Activated naive CD4-positive, alpha-beta T cell treated with Interleukin-2 at 50 U/mL for 16 hours (primary cell): ENCODE measurements at places on chromosomes 16 and 17.

- DNase-seq: no peak
Observed at GRCh38 chr16:83689385-83689831, 118.4 kb upstream of the HSBP1 start.

DNA sequence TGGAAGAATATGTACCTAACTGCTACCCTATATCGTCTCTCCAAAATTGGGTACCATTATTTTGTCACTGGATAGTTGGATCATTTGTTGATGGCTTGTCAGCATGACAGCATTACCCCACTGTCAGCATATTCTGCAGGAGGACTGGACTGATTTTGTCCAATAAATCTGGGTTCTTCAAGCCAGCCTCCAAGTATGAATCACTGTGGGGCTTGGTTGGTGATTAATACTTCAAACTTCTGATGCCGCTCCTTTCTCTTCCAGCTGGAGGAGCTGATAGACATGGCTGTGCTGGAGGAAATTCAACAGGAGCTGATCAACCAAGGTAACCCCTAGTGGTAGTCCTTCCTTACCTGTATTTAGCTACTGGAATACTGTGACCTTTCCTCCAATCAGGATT is 2.5 kb downstream of the RPAIN start:
- DNase-seq: no peak

GRCh38 chr17:78039581-78039980 is 81.1 kb downstream of the TNRC6C start:
- DNase-seq: no peak

DNA sequence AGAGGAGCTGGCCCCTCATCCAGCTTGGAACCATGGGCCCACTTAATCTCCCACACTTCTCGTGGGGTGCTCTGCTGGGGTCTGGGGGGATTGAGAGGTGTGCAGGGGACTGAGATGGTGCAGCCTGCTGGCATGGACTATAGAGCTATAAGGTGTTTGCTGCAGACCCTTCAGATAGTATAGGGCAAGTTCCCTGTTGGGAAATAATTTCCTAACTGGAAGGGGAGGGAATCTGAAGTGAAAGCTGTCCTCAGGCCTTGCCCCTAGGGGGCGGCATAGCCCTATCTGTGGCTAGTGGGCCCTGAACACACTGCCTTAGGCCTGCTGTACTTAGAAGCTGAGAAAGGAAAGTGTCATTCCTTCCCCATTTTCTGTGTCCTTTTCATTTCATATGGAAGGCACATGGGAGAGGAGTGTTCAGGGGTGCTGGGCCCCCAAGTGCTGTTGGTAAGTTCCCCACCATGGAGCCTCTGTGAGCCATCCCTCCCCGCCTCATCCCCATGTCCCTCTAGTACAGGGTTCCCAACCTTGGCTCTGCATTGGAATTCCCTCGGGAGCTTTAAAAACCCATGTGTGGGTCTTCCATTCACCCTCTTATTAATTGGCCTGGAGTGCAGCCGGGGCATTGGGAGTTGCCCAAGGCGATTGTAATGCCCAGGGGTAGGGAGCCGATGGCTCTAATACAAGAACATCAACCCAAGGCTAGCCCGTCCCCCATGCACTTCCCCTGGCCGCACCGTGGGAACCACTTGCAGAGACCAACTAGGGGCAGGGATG is 19.7 kb downstream of the GOSR2 start:
- DNase-seq: peak; percentile 41

DNA sequence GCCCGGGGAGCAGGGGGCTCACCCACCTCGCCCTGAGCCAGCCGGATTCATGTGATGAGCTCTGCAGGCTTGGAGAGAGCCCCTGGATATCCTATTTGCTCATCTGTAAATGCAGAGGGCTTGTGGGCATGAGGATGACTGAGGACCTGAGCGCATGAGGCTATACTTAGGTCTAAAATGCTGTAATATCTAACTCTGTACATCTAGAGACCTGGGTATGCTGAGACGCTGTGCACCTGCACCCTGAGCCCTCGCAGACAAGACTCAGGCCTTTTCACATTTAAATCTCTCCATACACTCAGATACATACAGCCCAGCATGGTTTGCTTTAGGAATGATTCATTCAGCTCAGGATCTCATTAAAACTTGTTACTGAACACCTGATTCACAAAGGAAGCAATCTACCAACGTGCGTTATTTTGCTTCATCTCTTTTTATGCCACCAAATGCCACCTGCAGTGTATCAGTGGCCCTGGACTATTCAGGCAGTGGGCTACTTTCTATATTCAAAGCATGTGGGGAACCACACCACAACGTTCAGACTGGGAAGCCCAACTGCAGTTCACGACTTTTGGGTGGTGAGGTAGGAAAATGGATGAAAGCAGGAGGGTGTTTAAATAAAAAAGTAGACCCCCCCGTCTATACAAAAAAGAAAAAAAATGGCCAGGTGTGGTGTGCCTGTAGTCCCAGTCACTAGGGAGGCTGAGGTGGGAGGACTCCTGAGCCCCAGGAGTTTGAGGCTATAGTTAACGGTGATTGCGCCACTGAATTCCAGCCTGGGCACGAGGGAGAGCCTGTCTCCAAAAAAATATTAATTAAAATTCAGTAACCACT is 12.0 kb downstream of the USP7 start:
- no peak for DNase-seq

DNA sequence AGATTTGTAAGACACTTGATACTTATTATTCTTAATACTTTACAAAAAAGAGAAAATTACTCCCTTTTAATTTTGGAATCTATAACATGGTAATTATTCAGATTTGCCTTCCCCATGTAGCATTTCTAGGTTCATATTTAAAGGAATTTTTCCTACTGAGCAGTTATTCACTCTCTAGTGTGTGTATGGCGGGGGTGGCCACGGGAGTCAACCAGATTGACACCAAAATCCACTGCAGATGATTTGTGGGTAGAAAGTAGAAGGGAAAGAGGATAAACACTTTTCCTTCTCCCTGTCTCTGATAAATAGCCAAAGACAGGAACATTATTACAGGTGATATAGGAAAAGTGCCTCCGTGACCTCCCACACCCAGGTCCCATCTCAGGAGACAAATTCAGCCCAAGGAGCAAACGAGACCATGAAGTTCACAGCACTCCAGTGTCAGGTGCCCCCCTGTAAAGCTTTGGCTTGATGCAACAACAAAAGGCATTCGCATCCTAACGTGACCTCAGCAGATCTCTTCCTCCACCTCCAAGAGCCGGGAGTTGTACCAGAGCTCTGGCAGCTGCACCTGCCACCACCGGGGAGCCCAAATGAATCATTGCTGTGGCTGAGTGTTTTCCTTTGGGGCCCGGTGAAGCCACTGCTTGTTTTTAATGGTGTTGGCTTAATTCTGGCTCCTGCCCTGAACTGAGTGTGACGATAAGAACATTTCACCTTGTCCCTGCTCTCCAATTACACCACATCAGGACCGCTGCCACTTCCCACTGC is 92.7 kb upstream of the NOL11 start:
- no peak for DNase-seq

- DNase-seq: no peak
Observed at GRCh38 chr17:20944014-20944865, 98.6 kb downstream of the USP22 start.

DNA sequence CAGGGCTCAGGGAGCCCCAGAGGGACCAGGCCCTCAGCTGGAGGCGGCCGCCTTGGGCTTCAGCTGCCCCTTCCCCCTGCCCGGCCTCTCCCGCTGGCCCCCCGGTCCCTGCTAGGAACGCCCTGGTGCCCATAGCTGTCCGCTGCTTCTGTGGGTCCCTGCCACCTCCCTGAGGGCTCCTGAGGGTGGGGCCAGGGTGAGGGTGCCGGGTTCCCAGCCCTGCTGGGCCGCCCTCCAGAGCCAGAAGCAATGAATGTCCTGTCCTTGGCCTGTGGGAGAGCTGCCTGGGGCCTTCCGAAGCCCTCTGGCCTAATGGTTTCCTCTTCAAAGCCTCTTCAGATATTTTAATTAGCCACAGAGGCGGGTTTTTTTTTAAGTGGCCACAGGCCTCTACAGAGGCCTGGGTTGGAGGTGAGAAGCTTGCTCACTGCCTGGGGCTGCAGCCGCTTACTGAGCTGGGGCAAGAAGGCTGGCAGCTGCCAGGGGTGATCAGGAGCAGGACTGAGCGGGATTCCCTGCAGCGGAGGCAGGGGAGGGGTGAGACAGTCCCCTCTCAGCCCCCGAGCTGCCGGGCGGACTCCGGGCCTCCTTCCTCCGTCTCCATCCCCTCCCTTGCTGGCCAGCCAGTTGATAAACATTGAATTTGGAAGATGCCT is 9.9 kb downstream of the CENPX start:
- no peak for DNase-seq

DNA sequence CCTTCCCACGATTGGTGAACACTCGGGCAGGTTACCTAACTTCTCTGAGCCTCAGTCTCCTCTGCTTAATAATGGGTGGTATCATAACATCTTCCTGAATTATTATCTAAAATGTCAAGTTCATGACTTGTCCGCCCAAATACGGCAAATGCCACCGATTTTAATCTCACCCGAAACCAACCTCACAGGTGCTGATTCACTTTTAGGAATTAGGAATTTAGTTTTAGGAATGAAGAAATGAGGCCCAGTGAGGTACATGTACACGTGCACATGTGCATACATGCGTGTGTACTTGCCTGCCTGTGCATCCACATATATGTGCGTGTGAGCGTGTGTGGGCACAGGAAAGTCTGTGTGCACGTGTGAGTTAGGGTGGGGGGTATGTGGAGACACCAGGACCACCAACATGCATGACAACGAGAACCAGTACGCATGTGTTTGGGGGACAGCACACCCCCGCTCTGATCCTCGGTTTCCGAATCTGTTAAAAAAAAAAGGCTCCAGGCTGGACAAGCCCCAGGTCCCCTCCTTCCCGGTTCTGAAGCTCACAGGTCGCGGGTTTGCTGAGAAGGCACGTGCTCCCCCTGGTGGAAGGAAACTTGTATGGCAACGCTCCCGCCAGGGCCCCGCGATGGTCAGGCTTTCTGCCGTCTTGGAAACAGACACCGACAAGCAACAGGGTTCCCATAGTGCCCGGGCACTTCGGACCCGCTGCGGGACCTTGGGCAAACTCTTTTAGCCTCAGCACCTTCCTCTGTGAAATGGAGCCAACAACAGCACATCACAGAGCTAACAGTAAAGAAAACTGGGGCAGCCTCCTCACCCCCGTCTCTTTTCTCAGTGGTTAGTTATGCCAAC is 219.2 kb downstream of the RBFOX3 start:
- peak; percentile 70 for DNase-seq

DNA sequence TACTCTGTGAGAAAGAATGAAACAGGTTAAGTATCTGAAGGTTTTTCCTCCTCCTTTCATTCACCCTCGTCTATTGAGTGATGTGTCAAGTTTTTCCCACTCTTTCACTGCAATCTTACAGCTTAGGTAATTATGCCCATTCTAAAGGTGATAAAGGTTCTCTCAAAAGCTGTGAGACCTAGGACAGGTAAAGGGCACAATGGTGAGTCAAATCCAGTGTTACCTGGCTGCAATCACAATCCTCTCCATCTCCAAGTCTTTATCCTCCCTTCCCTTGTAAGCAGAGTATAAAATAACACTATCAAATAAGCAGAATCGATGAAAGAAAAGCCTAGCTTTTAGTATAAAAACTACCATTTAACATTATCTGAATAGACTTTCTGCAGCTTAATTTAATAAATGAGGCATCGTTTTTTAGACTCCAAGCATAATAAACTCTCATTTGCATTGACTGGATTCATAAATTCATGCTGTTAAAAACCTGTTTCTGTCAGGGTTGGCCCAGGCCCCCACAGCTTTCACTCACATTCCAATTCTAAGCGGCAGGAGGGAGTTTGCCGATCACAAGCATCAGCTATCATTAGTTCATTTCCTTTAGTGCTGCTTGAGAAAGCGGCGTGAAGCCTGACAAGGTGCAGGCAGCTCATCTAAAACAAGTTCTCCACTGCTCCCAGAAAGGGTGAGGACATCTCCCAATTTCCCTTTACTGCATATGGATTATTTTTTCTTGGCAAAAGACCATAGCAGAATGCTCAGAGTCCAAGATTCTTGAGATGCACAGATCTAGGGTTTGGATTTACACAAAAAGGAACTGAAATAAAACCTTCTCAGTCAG is 67.8 kb downstream of the CDH8 start:
- no peak for DNase-seq

DNA sequence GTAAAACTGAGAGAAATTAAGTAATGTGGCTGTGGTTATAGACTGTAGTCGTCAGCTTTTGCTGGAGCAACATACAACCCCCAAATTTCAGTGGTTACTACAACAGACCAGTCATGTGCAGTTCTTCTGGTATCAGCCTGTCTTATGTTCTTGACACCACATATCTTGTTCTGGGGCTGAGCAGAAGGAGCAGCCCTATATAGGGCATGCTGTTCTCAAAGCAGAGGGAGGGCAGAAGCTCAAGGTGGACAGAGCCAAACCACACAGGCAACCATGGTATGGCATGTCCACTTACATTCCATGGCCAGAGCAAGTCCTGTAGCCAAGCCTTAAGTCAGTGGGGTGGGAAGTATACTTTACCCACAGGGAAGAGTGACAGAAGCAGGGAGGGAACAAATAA is 7.7 kb downstream of the PRKAR1A start:
- DNase-seq: no peak

DNA sequence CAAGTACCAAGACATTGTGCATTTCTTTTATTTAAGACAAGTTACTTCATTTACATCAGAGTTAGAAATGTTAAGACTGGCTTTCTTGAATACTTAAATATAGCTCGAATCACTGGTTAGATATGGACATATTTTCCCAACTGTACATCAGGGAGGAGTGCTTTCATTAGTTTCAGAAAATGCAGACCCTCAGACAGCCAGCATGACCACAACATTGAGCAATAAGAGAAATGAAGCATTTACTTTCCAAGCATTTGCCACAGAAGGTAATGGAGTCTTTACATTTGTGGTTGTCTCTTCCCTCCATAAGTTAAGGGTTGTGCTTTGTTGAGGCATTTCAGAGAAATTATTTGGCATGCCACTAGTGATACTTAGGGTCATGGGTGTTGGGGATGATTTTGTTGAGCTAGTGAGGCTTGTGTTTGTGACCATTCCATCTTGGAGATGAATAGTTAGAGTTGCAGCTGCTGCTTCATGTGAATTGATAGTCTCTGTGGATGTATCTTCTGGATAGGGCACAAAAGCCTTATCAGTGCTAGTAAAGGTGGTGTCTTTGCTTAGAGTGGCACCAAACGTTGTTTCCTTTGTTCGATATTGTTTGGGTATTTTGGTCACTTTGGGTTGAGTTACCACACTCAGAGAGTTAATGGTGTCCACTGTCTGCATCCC is 2.1 kb downstream of the OMG start:
- DNase-seq: no peak

DNA sequence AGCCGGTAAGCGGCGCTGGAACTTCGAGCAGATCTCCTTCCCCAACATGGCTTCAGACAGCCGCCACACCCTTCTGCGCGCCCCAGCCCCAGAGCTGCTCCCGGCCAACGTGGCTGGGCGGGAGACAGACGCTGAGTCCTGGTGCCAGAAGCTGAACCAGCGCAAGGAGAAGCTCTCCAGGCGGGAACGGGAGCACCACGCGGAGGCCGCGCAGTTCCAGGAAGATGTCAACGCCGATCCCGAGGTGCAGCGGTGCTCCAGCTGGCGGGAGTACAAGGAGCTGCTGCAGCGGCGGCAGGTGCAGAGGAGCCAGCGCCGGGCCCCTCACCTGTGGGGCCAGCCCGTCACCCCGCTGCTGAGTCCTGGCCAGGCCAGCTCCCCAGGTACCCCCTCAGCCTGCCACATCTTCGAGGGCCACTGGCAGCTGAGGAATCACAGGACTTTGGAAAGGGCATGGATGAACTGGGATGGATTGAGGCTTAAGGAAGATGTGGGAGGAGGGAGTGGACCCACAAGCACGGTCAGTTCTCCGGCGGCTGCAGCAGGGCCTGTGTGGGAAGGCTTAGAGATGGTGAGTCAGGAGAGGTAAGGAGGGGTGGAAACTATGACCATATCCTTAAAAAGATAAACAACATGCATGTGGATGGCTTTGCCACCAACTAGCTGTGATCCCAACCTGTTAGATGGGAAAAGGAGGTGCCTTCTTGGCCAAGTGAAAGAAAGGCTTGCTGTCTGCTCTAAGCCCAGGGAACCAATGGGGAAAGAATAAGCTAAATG is 3.4 kb upstream of the LLGL2 start:
- no peak for DNase-seq
